Large intestine (tissue), 12 donors: ENCODE measurements at places on chromosomes 12 and 14. TPM values are rescaled to one million over a fixed set of nuclear protein-coding genes. Genes with fewer than 3 reads are reported as not detected.

The KRT2 gene
- polyA plus RNA-seq, result 0.54 TPM

The C12orf42 gene
- polyA plus RNA-seq, result 0.16 TPM

The ERP27 gene
- 33.3 TPM for polyA plus RNA-seq

The STXBP6 gene
- 27.8 TPM for polyA plus RNA-seq

- no peak overlapping the region for H3K4me3 ChIP-seq
- H3K4me1 ChIP-seq, result no peaks in the 10 kb centered on the region
- no peak overlapping the region for H3K27ac ChIP-seq
- no peaks in the 10 kb centered on the region for H3K27me3 ChIP-seq
These were observed 272.8 kb upstream of the GARIN2 start for GRCh38 chr14:66916421-66916820.

DNA sequence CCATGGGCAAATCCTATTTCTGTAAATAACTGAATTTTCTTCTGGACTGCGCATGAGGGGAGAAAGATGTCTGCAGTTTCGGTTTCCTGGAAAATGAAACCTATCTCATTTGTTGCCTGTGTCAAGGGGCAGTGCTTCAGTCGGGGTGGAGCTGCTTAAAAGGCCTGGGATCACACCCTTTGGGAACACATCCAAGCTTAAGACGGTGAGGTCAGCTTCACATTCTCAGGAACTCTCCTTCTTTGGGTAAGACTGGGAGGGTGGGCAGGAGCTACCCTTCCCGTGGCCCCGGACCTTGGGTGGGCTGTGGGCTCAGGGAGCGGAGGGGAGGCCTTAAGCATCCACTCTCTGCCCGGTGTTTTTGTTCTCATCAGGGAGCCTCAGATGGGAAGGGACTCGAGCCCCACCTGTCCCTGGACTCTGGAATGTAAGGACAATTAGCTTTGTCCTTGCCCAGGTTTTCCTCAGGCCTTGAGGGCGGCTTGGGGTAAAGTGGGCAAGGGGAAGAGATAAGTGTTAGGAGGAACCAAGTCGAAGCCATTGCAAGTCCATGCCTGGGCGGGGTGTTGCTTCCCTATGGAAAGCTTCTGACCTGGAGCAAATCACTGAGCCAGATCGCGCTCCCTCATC is at the start of gene IFI27:
Gene IFI27 (plus strand): TSS at position 185 of the 630 bp plus-strand sequence.
- DNase-seq, result peak; percentile 44
- H3K4me1 ChIP-seq, result peaks cover 6% of the 10 kb centered on the region
- no peaks in the 10 kb centered on the region for H3K36me3 ChIP-seq
- H3K27me3 ChIP-seq, result no peaks in the 10 kb centered on the region
- no peak within 1 kb of the TSS for H3K4me3 ChIP-seq

DNA sequence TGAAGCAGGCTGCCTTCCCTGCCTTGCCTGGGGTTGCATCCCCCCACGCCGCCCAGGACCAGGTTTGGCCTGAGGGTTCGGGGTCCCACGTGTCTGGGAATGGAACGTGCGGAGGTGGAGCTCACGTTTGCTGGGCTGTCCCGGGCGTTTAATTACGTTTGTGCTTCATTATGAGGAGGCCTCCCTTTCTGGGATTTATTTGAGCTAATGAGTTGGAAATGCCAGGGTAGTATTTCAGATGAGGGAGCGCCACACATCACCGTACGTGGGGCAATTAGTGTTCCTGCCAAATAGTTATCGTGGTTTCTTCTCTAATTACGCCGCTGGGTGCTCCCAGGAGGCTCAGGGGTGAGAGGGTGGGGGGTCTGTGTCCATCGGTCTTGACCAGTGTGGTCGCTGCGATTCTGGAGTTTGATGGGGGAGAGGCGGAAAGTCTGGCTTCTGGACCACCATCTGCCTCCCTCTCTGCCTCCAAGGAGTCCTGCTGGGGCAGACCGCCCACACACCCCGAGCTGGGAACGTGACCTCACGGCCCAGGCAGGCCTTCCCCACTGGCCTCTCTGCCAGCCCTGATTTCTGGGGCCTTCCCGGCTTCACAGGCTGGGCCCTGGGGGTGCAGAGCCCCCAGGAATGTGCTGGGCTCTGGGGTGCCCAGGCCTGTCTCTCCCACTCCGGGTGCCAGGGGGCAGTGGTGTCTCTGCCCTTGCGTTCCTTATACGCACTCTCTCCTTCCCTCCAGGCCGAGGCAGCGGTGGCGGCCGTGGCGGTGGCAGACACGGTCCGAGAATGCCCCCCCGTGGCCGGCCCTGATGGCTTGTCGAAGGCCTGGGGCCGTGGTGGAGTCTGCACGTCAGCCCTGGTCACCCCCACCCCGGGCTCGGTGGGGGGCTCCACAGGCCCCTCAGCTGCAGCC is 18.9 kb downstream of the KIF26A start:
- H3K27me3 ChIP-seq, result no peaks in the 10 kb centered on the region
- DNase-seq, result no peak
- H3K4me1 ChIP-seq, result no peaks in the 10 kb centered on the region
- no peak overlapping the region for H3K4me3 ChIP-seq

DNA sequence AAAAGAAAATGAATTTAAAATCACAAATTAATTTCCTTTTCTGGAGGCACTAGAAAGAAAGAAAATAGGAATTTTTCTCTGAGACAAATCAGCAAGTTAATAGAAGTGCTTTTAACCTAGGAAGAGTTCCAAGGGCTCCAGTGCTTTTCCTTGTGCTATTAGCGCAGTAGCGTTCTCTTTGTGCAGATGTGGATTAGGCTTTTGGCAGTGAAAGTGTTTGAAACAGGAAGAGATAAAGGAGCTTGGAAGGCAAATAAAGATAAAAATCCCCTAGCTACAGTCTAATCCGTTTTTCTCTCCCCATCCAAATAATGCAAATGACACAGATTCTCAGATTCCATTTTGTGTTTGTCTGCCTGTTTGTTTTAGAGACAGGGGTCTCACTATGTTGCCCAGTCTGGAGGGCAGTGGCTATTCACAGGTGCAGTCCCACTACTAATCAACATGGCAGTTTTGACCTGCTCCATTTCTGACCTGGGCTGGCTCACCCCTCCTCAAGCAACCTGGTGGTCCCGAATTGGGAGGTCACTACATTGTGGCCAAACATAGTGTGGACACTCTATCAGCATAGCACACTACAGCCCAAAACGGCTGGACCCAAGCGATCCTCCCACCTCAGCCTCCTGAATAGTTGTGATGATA is 166.1 kb downstream of the PAWR start:
- H3K4me3 ChIP-seq, result no peak overlapping the region
- H3K27ac ChIP-seq, result no peak overlapping the region
- H3K4me1 ChIP-seq, result no peaks in the 10 kb centered on the region
- no peak for DNase-seq
- no peaks in the 10 kb centered on the region for H3K36me3 ChIP-seq
- H3K27me3 ChIP-seq, result no peaks in the 10 kb centered on the region

- H3K36me3 ChIP-seq, result no peaks in the 10 kb centered on the region
- no peak overlapping the region for H3K4me3 ChIP-seq
- no peak overlapping the region for H3K27ac ChIP-seq
- DNase-seq, result no peak
These were observed 90.4 kb downstream of the TMEM121 start for GRCh38 chr14:105616802-105617192.

DNA sequence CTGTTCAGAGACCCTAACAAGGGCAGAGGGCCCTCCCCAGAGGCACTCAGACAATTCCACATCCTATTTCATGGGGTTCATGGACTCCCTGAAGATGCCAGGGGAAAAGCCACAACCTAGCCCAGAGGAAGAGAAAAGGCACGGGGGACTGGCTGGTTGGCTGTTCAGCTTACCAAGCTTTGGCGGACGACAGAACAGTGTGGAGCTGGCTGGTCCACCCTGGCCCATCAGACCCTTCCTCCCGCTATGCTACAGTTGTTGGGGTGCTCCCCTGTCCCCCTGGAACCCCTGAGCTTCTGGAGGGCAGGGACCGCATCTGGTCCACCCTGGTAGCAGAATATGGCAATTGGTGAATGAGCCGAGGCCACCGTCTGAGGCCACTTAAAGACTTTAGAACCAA is 6.3 kb downstream of the TESC start:
- peaks cover 29% of the 10 kb centered on the region for H3K27me3 ChIP-seq
- no peak overlapping the region for H3K27ac ChIP-seq
- DNase-seq, result no peak
- no peaks in the 10 kb centered on the region for H3K36me3 ChIP-seq

DNA sequence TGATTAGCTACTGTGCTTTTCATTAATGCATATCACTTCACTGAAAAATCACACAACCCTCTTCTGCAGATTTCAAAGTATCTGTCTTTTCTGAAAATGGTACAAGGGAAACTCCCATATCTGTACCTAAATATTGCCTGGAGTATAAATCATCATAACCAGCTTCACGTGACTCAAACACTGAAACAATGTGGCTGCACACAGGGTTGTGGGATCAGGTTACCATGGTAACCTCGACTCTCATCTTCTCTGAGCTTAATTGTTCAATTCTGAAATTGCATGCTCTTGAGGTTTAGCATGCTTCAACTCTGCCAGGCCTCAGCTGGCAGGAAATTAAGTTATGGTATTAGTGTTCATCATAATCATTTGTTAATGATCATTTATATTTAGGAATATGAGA is 77.5 kb upstream of the CPSF6 start:
- H3K27ac ChIP-seq, result no peak overlapping the region
- peaks cover 1% of the 10 kb centered on the region for H3K4me1 ChIP-seq
- H3K27me3 ChIP-seq, result no peaks in the 10 kb centered on the region

DNA sequence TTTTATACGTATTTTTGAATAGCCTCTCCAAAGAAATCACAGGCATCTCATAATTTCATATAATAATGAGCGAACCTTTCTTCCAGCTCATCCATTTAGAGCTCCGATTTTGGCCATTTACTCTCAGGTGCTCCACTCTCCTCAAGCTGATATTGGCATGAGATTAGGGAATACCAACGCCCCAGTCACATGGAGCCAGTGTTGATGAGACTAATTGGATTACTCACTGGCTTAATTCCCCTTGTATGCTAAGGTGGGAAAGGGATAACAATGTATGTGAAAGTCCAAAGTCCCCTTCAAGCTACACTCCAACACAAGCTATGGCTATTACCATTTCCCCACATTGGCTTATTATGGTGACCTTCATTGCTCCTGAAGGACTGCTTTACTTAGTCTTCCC is 76.6 kb upstream of the NAV3 start:
- no peaks in the 10 kb centered on the region for H3K4me1 ChIP-seq
- no peaks in the 10 kb centered on the region for H3K36me3 ChIP-seq
- no peak overlapping the region for H3K27ac ChIP-seq

DNA sequence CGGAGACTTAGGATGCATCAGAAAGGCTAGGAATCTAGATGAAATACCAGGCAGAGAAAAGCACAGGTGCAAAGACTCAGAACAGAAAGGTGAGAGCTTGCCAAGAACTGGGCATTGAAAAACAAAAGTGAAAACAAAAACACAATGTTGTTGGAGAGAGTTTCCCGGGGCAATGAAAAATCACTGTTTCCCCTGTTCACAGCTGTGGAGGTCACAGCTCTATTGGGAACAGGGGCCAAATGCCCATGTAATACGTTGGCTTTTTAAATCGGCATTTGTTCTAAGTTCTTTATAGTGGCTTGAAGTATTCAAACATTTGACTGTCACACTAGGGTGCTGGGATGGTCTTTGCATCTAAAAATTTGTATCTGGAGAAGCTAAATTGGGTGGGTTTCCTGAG is 108.3 kb downstream of the SLC15A4 start:
- no peaks in the 10 kb centered on the region for H3K27me3 ChIP-seq
- no peak for DNase-seq
- H3K27ac ChIP-seq, result no peak overlapping the region
- no peak overlapping the region for H3K4me3 ChIP-seq
- no peaks in the 10 kb centered on the region for H3K36me3 ChIP-seq
- no peaks in the 10 kb centered on the region for H3K4me1 ChIP-seq

GRCh38 chr14:61217516-61217915 is 63.6 kb downstream of the TMEM30B start:
- H3K4me3 ChIP-seq, result no peak overlapping the region
- H3K27me3 ChIP-seq, result peaks cover 4% of the 10 kb centered on the region
- no peaks in the 10 kb centered on the region for H3K4me1 ChIP-seq
- no peaks in the 10 kb centered on the region for H3K36me3 ChIP-seq
- no peak for DNase-seq

- H3K27me3 ChIP-seq, result no peaks in the 10 kb centered on the region
- no peaks in the 10 kb centered on the region for H3K4me1 ChIP-seq
- no peak for DNase-seq
- H3K27ac ChIP-seq, result no peak overlapping the region
These were observed 73.2 kb upstream of the SLC38A4 start for GRCh38 chr12:46898989-46899388.

GRCh38 chr12:128727999-128728398 is 95.8 kb downstream of the SLC15A4 start:
- H3K4me3 ChIP-seq, result no peak overlapping the region
- H3K36me3 ChIP-seq, result no peaks in the 10 kb centered on the region
- H3K27ac ChIP-seq, result no peak overlapping the region
- peak; percentile 4 for DNase-seq

- peaks cover 64% of the 10 kb centered on the region for H3K4me1 ChIP-seq
- no peaks in the 10 kb centered on the region for H3K36me3 ChIP-seq
These were observed 2.0 kb upstream of the GALC start for GRCh38 chr14:87994974-87995373.

DNA sequence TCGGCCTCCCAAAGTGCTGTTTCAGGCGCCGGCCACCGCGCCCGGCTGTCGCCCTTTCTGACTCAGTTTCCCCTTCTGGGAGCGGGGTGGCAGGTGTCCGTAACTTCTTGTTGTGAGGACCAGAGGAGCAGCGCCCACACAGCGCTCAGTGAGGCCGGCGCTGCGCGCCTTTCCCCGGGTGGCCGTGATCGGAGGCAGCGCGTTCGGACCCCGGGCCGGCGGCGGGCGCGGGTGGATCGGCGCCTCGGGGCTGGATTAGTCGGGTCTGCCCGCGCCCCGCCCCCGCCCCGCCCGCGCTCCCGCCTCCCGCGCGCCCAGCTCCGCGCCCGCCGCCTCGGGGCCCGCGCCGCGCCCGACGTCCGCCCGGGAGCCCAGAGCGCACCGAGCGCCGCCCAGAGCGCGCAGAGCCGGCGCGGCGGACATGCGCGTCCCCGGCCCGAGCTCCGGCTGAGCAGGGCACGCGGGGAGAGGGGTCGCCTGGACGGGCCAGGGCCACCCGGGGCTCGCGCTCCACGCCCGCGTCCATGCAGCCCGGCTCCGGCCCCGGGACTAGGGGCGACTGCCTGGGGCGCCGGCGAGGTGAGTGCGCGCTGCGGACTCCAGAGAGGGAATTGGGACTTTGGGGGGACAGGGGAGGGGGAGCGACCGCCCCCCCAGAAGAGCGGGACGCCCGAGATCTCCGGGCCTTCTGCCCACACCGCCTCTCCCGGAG is 50.6 kb downstream of the LRCOL1 start:
- H3K27me3 ChIP-seq, result no peaks in the 10 kb centered on the region
- peak overlapping the region; percentile 61 for H3K4me3 ChIP-seq
- no peak overlapping the region for H3K27ac ChIP-seq
- peaks cover 9% of the 10 kb centered on the region for H3K4me1 ChIP-seq
